A172 (cell line): ENCODE measurements at places on chromosomes 16 and 17.

GRCh38 chr16:25501530-25502255 is 190.1 kb upstream of the HS3ST4 start:
- no peak for DNase-seq

GRCh38 chr17:29299031-29299430 is 5.1 kb upstream of the NUFIP2 start:
- no peak for DNase-seq

DNA sequence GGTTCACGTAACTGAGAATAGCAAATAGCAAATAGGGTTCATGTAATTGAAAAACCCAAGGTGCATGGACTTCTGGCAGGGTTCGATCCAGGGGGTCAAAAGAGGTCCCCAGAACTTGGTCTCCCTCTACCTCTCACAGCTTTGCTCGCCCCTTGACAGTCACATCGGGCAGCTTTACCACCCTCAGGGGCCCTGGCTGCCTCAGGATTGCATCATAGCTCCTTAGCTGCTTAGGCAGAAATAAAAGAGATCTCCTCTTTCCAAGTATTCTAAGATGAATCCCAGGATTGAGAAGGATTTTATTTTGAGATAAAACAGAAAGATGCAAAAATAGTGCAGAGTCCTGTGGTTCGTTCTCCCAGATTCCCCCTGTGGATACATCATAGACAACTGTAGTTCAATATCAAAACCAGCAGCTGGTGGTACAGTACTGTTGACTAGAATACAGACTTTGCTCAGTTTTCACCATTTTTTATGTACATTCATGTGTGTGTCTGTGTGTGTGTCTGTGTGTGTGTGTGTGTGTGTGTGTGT is 12.8 kb downstream of the ADGRG3 start:
- DNase-seq, result no peak

GRCh38 chr17:50352072-50352692 is 6.3 kb downstream of the XYLT2 start:
- DNase-seq, result no peak

GRCh38 chr17:42072323-42073187 is 22.2 kb upstream of the C17orf113 start:
- no peak for DNase-seq

GRCh38 chr16:84692451-84693214 is 7.2 kb upstream of the USP10 start:
- no peak for DNase-seq

DNA sequence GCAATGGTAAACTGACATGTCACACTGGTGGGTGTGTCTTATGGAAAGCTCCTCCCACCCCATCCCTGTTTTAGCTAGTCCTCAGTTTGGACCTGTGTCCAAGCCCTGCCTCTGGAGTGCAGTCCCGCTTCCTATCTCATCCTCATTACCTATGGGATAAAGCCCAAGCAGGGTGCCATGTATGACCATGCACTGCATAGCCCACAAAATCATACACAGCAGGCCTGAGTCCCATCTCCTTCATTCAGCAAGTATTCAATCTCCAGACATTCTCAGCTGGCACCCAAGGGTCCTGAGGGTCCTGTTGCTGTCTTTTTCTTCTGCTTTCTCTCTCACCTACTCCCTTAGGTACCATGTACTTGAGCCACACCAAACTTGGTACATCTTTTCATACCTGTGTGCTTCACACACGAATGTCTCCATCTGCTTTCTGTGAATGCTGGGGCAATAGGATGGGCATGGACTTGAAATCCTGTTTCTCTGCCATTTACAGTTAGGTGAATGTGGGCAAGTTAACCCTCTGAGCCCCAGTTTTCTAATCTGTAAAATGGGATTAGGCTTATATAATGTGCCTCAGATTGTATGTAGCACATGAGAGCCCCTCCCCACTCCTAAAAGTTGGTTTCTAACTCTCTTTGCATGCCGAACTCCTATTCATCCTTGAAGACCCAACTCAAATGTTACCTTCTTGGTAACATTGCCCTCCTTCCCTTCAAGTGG is 28.5 kb downstream of the TNS4 start:
- no peak for DNase-seq

DNA sequence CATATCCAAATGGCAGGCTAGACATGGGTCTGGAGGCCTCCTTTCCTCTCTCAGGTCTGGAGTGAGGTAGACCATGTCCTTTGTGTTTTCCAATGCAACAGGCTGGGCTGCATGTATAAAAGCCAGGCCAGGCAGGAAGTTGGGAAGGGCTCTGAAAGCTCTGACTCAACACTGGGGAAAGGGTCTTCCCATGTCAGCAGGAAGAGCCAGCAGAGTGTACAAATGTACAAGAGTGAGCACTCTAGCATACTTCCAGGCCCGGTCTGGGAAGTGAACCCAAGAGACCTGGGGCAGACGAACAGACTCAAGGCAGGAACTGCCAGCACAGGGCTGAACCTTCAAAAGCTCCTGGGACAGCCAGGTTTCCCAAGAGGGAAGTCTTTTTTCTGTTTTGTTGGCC is 7.0 kb downstream of the ATPAF2 start:
- DNase-seq, result no peak

DNA sequence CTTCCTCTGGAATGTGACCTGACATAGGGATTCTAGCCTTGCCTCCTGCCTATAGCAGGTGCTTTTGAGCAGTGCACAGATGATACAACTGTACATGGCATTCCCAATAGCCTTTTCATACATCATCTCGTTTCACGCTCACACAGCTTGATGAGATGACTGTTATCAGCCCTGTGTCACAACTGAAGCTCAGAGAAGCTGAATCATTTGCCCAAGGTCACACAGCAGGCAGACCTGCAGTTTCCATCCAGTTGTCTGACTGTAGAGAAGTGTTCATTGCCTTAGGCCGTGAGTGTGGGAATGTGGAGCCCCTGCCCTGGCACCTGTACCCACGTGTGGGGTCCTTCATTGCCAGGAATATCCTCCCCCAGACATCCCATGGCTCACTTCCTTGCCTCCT is 20.1 kb downstream of the WFDC1 start:
- no peak for DNase-seq

DNA sequence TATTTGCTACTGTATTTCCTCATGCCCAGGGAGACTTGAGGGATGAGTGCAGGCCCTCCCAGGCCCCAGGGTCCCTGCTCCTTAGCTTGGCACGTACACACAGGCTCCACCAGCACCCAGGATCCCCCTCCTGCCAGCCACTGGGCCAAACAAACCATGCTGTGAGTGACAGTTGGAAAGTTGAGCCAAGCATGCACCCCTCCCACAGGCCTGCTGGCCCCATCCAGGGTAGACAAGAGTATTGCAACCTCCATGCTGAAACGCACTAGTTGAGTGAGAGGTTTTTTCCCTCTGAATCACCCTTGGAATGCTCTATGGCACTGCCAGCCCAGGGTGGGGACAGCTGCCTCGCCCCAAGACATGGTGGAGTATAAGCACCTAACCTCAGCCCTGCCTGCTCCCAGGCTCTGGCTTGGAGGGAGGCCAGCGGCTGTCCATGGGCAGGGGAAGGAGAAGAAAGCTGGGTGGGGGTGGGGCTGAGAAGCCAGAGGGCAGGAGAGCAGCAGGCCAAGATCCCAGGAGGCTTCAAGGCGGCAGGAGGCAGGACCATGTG is 49.6 kb downstream of the PITPNM3 start:
- DNase-seq, result peak; percentile 99

DNA sequence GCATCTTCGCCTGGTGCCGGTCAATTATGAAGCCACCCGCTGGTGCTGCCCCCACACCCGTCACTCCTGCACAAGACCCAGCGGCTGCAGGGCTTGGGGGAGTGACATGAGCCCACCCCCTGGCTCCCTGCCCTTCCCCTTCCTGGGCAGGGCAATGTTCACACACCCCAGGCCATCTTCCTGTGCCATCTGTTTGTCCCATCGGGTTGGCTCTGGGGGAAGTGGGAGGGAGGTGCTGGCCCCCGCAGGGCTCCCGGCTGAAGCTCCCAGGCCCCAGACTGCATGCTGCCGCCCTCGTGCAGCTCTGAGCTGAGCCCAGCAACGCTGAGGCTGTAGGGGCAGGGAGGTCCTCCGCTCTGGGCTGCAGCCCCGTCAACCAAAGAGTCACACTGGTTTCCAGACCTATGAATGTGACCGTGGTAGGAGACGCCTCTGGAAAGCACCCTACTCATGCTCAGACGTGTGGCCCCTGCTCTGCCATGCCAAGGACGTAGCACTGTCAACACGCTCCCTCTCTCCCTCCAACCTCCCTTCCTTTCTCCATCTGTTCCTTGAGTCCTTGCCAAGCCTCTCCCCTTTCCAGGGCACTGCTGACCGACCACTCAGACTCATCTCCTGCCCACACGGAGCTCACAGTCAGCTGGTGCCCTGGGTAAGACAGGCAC is 140.4 kb downstream of the ENGASE start:
- DNase-seq, result no peak

- DNase-seq, result no peak
Measured at GRCh38 chr17:1169221-1169928, 10.4 kb downstream of the ABR start.

DNA sequence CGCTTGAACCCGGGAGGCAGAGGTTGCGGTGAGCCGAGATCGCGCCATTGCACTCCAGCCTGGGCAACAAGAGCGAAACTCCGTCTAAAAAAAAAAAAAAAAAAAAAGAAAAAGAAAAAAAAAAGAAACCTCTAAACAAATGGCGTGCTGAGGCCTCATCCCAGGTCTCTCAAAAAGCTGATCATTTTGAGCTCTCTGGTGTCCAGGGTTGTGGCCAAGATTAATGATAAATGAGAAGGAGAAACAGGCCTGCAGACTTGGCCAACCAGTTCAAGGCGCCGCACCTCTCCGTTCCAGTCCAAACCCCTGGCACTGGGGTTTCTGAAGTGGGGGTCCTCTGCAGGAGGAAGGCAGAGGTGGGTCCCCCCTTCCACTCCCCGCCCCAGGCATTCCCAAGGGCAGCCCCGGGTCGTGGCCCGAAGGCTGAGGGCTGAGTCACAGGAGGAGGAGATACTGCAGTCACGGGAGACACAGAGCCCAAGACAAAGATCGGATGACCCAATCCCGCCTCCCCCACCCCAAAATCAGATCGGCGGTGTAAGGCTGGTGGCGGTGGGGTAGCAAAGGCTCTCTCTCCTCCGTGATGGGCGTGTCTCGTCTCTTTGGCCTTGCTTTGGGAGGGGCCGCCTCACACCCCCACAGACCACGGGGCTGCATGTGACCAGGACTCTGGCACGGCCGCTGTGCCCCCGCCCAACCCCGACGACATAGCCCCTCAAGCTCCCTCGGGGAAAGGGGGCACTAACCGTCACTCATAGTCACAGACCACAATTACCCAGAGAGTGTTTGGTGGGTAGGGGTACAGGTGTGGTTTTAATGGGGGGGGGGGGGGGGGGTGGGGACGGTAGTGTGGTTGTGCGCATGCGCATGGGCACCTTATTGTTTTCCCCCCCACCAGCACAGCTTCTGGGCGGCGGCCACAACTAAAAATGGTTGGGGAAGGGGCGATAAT is 1.1 kb downstream of the VAT1 start:
- DNase-seq, result peak; percentile 92

DNA sequence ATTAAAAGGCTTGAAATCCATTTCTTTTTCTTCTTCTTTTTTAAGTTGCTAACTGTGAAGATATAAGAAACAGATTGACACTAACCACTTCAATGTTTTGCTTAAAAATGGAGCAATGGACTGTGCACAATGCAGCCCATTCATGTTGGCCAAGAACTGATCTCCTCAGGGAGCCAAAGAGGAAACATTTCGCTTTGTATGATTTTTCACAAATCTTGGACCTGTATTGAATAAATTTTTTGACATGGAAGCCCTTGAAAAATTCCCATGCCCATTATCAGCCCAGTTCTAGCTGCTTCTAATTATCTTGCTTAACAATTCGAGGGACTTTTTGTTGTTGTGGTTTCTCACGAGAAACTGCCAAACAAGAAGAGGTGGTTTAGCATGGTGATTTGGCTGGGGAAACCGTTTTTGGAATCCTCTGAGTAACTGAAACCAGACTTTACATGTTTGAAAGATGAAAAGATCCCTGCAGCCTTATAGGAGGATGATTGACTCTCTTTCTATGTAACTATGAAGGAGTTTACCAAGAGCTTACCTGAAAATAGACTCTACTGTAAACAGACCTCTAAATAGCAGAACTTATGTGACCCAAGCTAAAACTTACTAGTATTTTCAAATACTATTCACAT is 1389.4 kb upstream of the GOT2 start:
- DNase-seq, result no peak

DNA sequence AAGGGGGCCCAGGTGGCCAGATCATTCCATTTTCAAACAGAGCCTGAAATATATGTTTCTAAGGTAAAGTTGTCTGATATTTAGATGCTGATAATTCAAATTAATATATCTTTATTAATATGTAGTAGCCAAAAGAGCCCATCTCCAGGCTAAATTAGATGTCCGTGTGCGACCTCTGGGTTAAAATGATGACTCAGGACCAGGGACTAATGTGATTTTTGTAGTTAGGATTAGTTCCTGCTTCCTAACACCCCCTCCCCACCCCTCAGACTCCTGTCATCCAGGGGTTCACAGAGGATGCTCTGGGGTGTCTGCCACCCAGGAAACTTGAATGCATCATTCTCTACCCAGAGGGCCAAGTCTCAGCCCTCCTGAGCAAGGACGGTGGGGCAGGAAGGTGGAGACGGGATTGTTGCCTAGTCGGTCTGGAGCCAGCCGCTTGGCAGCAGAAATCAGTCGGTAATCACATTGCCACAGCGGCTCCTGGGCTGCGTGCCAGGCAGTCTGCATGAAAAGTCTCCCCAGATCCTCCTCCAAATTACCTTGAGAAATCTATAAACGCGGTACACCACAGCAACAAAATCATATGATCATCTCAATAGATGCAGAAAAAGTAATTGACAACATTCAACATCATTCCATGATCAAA is 29.8 kb downstream of the CNGB1 start:
- peak; percentile 52 for DNase-seq

GRCh38 chr17:9095390-9095789 is 74.1 kb downstream of the NTN1 start:
- no peak for DNase-seq

DNA sequence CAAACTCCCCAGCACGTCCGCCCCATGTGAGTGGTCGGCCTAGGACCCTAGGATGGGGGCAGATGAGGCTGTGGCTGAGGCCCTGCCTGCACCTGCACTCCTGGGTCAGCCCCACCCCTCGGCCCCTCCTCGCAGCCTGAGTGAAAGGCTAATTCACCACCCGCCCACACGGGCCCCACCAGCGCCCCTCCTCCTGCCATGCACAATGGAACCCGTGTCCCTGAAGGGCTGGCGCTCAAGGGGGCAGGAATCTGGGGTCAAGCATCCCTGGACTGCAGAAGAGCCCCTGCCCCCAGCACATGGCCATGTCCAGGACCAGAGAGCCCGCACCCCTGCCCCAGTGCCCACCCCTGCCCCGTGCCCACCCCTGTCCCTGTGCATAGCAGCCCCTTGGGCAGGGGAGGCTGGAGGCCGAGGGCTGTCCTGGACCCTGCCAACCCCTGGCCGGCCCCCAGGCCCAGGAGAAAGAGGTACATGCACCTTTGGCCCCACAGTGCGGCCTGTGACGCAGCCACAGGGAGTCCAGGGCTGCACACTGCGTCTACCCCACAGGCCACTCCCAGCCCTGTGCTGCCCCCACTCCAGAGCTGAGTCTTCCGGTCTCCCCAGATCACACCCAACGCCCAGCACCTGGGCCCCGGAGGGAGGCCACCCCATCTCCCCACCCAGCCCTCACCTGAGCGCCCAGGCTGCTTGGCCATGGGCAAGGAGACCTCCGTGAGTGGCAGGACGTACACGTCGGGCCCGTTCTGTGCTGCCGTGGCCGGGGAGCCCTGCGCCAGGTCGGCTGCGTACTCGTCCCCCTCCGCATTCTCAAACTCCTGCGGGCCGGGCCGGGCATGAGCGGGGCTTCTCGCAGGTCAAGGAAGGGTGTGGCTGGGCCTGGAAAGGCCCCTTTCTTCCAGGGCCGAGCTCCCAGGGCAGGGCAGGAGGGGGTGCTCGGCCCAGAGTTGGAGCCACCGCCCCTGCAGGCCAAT is 34.6 kb upstream of the PVALEF start:
- no peak for DNase-seq

GRCh38 chr16:1823821-1824220 is 2.8 kb downstream of the HAGH start:
- DNase-seq, result peak; percentile 35
